Mesenchymal stem cell (in vitro differentiated cells and primary cell): ENCODE measurements at places on chromosomes 1 and 21.
A peak's percentile ranks its signal among the peaks of the same experiment; 100 is the strongest.

- DNase-seq: no peak
Observed at GRCh38 chr1:161890574-161890973, 124.5 kb downstream of the ATF6 start.

DNA sequence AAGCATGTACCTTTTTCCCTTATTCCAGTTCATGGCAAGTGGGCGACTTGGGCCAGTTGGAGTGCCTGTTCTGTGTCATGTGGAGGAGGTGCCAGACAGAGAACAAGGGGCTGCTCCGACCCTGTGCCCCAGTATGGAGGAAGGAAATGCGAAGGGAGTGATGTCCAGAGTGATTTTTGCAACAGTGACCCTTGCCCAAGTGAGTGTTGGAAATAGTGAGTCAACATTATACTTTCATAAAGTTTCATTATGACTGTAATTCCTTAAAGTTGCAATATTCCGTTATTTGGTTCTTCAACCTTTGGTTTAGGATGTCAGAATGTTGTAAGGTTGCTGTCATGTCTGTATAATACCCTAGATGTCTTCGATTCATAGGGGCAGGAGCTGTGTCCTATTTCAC lies 230.5 kb downstream of the TPR start:
- DNase-seq: no peak

GRCh38 chr1:116769561-116769977 lies 15.3 kb downstream of the CD2 start:
- DNase-seq: peak; percentile 17

DNA sequence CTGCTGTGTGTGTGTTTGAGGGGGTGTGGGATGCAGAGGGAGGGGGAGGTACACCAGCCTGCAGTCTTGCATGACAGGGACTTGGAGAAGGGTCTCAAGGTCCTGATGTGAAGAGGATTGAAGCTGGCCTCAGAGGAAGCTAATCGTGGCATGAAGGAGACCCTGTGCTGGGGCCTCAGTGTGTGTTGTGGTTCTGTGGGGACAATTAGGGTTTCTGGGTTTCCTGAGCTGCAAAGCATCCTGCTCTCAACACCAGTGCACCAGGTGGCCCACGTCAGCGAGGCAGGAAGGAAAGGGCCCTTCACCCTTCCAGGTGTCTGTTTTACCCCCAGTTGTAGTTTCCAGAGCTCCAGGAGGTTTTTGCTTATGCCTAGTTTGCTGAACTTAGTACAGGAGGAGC lies 52.8 kb downstream of the TENT5C start:
- DNase-seq: no peak

- DNase-seq: peak; percentile 6
Observed at GRCh38 chr1:2019172-2019543, at the start of gene GABRD. Gene GABRD (plus strand): TSS chr1:2019345. CDS start chr1:2019424, 79 bp downstream.

DNA sequence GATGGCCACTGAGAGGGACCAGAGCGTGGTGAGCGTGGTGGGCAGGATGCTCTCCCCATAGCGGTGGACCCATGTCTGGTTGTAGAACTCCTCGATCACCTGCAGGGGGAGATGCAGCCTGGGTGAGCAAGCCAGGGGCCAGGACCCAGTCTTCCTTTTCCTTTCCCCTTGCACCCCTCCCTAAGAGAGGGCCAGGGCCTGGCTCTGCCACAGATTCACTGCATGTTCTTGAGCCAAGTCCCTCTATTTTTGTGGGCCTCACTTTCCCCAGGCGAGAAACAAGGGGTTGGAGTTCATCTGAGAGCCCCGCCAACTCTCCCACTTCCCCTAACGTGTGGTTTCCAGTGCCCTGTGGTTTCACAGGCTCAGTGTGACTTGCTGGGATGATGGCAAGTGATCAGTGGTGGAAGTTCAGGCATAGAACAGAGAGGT lies 27.5 kb downstream of the SLC2A1 start:
- DNase-seq: peak; percentile 56

DNA sequence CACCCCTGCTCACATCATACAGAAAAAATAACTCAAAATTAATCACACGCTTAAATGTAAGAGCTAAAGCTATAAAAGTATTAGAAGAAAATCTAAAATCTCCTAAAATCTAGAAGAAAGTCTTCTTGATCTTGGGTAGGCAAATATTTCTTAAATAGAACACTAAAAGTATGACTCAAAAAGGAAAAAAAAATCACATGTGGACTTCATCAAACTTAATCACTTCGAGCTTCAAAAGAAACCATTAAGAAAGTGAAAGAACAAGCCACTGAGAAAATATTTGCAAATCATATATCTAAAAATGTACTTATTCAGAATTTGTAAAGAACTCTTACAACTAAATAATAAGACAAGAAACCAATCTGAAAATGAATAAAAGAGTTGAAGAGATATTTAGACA lies 32.7 kb downstream of the LRRC52 start:
- no peak for DNase-seq

GRCh38 chr21:44455524-44456213 lies 359 bp downstream of the LRRC3 start:
- DNase-seq: peak; percentile 20

GRCh38 chr1:244214009-244214967 lies 163.2 kb downstream of the ZBTB18 start:
- peak; percentile 91 for DNase-seq

GRCh38 chr21:15090390-15090789 lies 25.6 kb upstream of the NRIP1 start:
- no peak for DNase-seq

DNA sequence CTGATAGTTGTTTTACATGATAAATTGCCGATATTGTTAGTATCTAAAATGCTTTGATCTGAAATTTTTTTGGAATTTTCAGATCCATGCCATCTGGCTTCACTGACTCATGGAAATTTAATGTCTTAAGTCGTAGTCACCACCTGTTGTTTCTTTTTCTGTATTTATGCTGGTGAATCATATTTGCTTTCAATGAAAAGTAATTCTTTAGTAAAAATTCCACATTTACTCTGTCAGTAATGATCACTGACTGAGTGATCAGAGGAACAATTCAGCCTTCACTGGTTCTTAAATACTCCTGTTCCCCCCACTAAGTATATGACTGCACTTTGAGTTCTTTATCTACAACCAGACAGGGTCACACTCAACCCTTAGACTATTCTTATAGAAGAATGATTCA lies 185.6 kb upstream of the NRIP1 start:
- DNase-seq: no peak

- no peak for DNase-seq
Observed at GRCh38 chr1:11198851-11199594, 9.9 kb downstream of the ANGPTL7 start.

DNA sequence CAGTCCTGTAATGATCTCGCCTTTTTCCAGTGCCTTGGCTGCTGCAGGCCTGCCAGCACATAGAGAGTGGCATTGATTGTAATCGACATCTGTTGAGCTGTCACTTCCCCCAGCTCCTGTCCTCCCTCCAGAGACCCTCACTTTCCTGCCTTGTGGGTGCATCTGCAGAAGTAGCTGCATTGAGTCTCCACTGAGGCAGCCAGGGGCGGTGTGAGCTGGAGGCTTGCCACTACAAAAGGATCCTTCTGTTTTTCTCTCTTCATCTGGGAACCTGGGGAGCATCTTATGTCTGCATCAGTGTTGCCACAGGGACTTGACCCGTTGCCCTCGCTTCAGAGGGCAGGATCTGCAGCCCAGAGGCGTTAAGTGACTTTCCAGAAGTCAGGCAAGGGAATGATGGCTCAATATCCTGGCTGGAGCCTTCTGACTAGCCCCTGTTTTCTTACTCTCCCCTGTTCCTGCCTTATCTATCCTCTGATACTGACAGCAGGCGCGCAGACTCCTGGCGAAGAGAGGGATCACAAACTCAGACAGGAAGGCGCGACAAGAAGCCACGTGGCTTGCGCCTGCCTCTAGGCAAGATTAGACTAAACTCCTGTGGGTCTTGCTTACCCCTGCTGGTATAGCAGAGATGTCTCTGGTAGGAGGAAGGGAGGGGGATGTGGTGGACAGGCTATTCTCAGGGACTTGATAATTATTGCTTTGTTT lies 13.3 kb upstream of the FMOD start:
- DNase-seq: peak; percentile 68

- DNase-seq: no peak
Observed at GRCh38 chr1:43937179-43937865, 3.7 kb downstream of the ARTN start.

- no peak for DNase-seq
Observed at GRCh38 chr1:5822726-5823125, 169.5 kb downstream of the NPHP4 start.

- no peak for DNase-seq
Observed at GRCh38 chr1:86470859-86471258, 2.1 kb downstream of the CLCA1 start.

- no peak for DNase-seq
Observed at GRCh38 chr1:115838431-115839028, 2.4 kb downstream of the NHLH2 start.

- DNase-seq: no peak
Observed at GRCh38 chr1:111392042-111392441, 35.5 kb downstream of the OVGP1 start.

- DNase-seq: peak; percentile 48
Observed at GRCh38 chr21:27277110-27277509, 310.2 kb upstream of the ADAMTS5 start.

GRCh38 chr1:7513081-7513480 lies 258.0 kb upstream of the VAMP3 start:
- no peak for DNase-seq

DNA sequence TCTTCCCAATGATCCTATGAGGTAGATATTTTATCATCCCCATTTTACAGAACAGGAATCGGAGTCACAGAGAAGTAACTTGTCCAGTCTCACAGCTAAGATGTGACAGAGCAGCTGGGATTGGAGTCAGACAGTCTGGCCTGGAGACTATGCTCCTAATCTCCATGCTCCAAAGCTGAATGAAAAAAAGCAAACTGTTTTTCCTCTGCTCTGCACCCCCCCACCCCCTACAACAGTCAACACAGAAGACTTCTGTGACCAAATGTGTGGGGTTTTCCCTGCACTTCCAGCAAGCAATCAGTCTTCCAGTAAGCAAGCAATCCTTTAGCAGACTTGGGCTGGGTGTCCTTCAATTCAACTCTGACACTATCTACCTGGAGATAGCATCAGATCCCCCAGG lies 33.2 kb downstream of the KIRREL1 start:
- DNase-seq: no peak

DNA sequence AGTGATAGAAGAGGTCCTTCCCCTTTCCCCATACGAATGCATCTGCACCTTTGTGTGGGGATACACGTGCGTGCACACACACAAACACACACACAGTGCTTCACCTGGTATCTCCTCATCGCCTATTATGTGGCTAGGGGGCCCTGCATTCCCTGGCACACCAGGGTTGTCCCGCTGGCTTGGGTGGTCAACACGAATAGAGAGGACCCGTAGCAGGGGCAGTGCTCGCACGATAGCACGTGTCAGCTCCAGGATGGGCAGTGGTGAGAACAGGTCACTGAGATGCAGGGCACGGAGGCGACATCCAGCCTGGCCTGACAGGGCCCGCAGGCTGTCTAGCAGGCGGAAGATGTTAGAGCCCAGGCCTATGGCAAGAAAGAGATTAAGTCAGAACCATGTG lies 22.4 kb downstream of the LRRC41 start:
- no peak for DNase-seq

DNA sequence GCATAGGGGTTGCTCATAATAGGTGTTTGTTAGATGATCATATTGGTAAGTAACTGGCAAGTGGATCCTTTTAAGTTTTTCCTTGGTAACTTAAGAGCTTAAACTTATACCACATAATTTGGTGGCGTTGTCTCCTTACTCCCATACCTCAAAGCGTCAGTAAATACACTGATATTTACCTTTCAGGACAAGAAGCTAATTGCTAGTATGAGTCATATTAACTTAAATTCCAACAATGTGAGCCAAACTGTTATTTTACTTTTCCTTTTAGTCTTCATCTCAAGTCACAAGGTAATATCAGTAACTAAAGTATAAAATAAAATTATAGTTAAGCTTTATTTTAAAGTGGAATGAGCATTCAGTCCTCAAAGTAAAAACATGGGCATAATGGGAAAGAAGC lies 9.0 kb upstream of the SH3GLB1 start:
- no peak for DNase-seq

DNA sequence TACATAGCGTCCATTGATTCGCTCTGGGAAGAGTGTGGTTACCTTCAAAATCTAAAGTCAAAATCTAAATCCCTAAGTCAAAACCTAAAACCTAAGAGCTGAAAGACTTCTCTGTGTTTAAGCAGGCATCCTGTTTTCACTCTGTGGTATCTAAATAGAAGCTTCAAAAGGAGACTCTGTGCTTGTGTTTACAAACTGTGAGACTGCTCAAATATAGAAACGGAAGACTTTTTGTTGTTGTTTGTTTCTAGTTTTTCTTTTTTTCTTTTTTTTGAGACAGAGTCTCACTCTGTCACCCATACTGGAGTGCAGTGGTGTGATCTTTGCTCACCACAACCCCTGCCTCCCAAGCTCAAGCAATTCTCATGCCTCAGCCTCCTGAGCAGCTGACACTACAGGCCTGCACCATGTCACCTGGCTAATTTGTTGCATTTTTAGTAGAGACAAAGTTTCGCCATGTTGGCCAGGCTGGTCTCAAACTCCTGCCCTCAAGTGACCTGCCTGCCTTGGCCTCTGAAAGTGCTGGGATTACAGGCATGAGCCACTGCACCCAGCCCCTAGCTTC lies 425.9 kb downstream of the SMYD3 start:
- no peak for DNase-seq

DNA sequence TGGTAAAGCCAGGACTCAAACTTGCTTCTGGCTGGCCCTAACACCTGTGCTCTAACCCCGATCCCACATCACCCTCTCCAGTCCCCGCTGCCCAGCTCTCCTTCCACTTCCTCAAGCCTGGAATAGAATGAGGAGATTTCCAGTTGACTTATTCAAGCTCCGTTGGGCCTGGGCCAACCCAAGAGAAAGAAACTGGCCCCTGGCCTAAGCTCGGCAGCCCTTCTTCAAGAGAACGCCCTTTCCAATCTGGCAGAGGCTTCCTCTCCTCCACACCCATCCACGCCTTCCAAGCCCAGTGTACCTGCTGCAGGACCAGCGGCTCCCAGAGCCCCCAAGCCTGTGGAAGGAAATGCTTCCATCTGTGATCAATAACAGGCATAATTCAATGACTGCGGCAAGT lies 51.9 kb downstream of the LRRN2 start:
- no peak for DNase-seq
